Lower lobe of right lung (tissue), 2 donors: ENCODE measurements at places on chromosomes 7 and 10.

GRCh38 chr7:155204744-155205367 is 92.8 kb upstream of the INSIG1 start:
- no peak for DNase-seq

GRCh38 chr7:24783698-24784097 is 26.4 kb upstream of the GSDME start:
- no peak for DNase-seq

DNA sequence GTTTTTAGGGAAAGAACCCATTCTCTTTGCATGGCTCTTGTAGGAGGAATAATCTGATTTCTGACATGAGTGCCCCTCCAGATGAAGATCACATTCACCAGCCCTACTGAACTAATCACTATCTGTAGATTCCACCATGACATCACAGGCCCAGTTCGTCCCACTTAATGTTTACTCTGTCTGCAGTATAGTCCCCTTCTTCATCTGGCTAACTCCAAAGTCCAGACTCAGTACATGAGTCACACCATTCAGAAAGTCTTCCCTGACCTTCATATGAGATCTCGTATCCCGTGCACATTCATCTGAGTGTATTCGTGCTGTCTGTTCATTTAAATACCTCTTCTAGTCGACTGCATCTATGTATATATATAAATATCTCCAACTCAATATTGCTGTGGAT is 366.5 kb upstream of the AKR1E2 start:
- no peak for DNase-seq

GRCh38 chr7:122306320-122307227 is 2.0 kb upstream of the FEZF1 start:
- DNase-seq, result no peak

- no peak for DNase-seq
Measured at GRCh38 chr7:2321020-2321419, 6.8 kb upstream of the SNX8 start.

DNA sequence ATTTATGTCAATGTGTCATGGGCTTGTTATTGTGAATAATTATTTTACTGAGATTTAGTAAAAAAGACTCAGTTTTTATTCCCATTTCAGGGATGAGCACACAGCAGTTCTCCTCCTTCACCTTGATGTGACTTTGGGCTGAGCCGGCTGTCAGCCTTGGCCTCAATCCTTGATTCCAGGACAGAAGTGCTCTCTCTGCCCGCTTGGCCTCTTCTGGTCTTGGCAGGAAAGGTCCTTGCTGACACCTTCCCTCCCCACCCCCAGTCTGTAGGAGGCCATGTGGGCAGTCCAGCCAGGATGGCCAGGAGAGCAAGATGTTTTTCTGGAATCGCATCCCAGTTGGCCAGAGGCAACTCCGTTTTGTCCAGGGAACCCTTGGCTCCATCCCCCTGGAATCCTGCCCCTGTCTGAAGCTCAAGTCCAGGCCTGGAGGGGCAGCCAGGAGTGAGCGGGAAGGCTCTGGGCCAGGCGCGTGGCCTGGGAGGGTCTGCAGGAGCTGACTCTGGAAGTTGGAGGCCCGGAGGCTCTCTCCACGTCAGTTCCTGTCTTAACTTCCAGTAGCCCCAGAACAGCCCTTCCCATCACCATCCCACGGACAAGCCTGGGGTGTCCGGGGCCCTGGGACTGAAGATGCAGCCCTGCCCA is 100.9 kb downstream of the PDGFA start:
- peak; percentile 36 for DNase-seq

GRCh38 chr10:23779301-23779700 is 340.4 kb downstream of the OTUD1 start:
- no peak for DNase-seq

- DNase-seq, result no peak
Measured at GRCh38 chr10:114879541-114880158, 58.1 kb downstream of the FHIP2A start.

GRCh38 chr10:120600871-120601649 is 144.0 kb downstream of the PLPP4 start:
- DNase-seq, result no peak

- no peak for DNase-seq
Measured at GRCh38 chr7:107224374-107225223, 55.8 kb downstream of the HBP1 start.
